ENCODE measurements at places on chromosomes 4 and X. TPM values are rescaled to one million over a fixed set of nuclear protein-coding genes. Genes with fewer than 3 reads are reported as not detected.
A peak's percentile ranks its signal among the peaks of the same experiment; 100 is the strongest.

Gene ADAMTS3
- polyA plus RNA-seq = 0.99 TPM

Gene RIPPLY1
- 0.08 TPM for polyA plus RNA-seq

Gene PNMA6F
- not detected for polyA plus RNA-seq

Gene SYP
- polyA plus RNA-seq = 0.76 TPM

GRCh38 chr4:179586460-179586859 is 2144.2 kb upstream of the AGA start:
- DNase-seq = no peak

GRCh38 chrX:75522565-75523431 is at the start of gene ZDHHC15:
TSS of gene ZDHHC15 (minus strand) at chrX:75523037. CDS start at chrX:75523024, 13 bp downstream.
- peak; percentile 64 for DNase-seq

DNA sequence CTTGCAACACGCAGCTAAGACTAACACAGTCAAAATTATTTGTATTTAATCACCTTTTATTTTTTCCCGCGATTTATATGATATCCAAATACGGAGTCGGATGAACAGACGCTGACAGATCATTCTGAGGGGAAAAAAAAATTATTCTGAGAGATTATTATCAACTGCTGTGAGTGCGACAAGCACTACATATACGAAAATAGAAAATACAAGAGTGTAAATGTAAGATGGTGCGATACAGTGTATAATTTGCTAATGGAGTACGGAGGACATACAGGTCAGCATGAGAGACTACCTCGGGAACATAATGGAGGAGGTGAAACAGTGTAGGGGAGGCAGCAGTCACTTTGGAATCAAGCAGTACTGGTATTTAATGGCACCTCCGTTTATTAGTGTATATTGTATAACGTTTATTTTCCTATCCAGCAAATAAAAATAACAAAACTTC is 2.8 kb upstream of the LIN54 start:
- DNase-seq = peak; percentile 27

DNA sequence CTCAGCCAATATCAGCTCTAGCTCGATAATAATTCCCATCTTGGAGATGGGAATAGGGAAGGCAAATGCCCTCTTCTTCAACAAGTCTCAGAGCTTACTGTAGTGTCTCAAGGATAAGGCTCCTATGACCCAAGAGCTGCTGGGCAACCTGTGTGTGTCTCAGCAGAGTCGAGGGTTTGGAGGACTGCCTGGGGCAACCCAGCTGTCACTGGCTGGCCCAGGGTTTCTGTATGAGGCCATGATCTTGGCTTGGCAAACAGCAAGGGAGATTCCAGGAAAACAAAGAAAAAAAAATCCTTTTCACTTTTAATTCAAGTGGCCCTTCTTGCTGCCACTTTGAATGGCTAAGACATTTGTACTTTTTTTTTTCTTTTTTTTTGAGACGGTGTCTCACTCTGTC is 34.4 kb downstream of the TMSB4X start:
- DNase-seq = no peak

DNA sequence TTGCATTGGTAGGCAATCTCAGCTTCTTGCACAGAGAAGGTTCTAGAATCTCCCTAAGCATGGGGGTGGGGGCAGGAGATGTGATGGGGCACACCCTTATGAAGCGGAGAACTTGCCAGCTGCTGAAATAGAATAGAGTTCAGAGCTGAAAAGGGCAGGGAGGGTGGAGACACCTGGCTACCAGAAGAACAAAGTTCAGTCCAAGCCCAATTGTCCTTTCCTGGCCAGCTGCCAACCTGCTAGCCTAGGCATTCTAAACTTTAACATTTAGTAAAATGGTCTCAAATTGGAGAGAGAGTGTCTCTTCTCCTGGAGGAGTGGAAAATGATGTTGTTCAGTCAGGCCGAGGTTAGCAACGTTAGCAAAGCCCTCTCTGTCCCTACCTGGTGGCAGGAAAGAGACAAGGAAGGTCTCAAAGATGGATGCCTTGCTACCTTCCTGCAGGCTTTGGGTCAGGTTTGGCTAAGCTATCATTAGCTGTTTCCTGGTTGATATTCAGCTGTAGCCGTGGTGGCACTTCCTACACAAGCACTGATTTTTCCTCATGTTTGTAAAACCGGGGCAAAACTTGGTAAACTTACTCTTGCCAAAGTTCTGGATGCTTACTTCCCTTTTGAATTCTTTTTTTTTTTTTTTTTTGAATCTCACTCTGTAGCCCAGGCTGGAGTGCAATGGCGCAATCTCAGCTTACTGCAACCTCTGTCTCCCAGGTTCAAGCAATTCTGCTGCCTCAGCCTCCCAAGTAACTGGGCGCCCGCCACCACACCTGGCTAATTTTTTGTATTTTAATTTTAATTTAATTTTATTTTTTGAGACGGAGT is 34.7 kb upstream of the NYX start:
- DNase-seq = no peak

DNA sequence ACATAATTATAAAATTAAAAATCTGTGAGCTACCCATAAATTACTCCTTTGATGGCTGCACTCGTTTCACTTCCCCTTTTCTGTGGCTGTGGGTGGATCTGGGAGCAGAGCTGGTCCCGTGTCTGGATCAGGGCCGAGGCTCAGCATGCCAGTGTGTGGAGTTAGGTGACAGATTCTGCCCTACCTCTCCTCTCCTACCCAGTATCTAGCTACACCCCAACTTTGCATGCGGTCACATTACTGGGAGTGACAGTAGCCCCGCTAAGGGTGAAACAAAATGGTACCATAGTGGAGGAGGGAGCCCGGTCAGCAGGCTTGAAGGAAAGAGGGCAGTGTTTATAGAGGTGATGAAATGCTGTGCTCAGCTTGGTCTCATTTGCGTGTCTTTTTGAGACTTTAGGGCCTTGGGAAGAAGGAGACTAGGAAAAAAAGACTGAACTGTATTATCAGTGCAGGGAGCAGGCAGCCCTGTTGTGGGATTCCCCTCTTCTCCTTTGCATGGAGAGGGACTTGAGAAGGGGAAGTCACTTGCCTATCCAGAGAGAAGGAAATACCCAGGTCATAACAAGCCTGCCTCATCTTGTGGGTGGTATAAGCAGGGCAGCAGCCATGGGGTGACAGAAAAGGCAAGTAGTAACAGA is 48.4 kb downstream of the ARHGAP10 start:
- DNase-seq = no peak

GRCh38 chr4:121091941-121092340 is 19.6 kb upstream of the NDNF start:
- DNase-seq = no peak

GRCh38 chrX:100830547-100830946 is 10.4 kb downstream of the CSTF2 start:
- DNase-seq = no peak

- DNase-seq = no peak
Measured at GRCh38 chr4:11748164-11748872, 319.6 kb upstream of the HS3ST1 start.

- no peak for DNase-seq
Measured at GRCh38 chr4:117096886-117097285, 11.5 kb upstream of the TRAM1L1 start.

DNA sequence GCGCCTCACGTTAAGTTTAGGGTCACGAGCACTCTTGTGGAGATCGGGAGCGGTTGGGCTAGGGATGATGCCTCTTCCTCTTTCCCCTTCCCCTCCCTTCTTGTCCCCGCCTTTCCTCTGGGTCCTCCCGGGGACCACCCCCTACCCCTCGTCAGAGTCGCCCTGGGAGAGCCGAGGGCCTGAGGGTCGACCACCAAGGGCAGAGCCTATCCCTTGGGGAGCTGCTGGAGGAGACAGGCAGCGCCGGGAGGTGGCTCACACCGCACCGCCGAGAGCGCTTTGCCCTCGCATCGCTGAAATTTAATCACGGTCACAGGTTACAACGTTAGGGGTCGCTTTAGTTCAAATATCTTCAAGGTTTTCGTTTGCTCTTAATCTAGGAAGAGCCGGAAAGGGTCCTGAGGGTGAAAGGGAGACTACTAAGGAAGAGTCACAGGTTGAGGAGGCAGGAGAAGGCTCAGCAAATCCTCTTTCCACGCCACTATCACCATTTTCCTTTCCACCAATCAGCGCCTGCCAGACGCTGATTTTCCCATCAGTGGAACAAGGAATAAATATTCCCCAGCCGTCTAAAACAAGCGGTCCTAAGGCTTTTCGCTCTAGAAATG is 528 bp upstream of the SNCA start:
- peak; percentile 54 for DNase-seq
